Stimulated activated CD4-positive, alpha-beta T cell treated with anti-CD3 and anti-CD28 coated beads, Interleukin-15, amount 100 ng/mL, for 1 hour (primary cell): ENCODE measurements at places on chromosomes 3 and 15.

GRCh38 chr3:154119951-154120350 is 1.2 kb upstream of the ARHGEF26 start:
- no peak for DNase-seq

GRCh38 chr3:14031271-14031670 is 93.4 kb downstream of the CHCHD4 start:
- no peak for DNase-seq

DNA sequence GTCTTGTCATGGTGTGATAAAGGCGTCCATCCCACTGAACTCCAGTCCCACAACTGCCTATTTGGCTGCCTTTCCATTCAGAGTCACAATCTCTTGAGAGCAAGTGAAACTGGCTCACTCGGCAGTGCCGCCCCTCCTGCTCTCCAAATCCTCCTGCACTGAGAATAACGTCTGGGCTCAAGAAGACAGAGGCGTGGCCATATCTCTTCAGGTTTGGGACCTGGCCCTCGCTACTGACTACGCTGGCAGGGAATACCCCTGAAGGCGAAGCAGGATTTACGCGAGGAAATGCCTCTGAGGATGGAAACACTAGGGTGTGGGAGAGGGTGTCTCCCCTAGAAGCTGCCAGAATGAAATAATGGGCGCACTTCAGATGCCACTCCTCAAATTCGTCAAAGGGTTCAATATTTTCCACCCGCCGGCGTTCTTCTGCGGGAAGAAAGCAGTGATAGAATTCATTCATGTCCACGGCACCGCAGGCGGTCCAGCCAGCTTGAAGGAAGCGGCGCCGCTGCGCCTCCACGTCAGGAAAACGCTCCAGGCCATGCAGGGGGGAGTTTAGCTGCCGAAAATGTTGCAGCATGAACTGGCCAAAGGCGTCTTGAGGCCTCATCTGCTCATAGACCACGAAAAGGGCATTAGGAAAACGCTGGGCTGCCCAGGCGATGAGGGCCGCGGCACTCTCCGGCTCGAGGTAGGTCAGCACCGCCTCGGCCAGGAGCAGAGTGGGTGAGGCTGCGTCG is 985 bp downstream of the LCMT2 start:
- DNase-seq = no peak

GRCh38 chr3:46763178-46763577 is 45.5 kb upstream of the PRSS50 start:
- no peak for DNase-seq

DNA sequence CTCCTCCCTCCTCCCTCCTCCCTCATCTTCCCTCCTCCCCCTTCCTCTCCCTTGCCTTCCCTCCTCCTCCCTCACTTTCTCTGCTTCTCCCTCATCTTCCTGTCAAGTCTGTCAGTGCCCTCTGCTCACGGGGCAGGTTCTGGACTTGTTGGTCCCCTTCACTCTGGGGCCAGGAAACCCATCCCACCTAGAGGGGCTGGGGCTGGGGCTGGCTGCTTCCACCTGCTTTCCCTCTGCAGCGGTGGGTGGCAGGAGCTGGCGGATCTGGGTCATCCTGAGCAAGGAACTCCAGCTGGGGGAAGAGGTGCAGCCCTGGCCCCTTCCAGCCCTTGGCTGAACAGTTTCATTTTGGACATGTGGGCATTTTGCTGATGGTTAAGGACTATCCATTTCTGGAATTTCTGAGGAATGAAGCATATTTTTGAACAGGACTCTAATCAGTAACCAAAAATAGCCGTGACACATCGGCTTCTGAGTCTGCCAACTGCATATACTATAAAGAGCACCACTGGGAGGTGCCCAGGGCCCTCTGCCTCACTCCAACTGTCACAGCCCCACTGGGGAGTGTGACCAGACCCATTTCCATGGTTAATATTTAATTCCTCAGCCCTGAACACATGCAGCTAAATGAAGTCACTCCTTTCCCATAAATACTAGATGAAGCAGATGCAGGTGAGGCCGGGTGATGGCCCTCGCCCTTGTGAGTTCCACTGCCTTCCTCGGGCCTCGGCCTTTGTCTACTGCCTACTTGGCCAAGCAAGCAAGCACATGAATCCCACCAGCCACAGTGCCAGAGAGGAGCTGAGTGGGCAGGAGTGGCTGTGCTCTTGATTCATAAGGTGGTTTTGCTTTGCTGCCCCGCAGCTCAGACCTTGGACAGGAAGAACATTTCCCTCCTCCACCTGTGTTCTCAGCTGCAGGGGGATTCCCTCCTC is 39.8 kb downstream of the CHDH start:
- DNase-seq = no peak

DNA sequence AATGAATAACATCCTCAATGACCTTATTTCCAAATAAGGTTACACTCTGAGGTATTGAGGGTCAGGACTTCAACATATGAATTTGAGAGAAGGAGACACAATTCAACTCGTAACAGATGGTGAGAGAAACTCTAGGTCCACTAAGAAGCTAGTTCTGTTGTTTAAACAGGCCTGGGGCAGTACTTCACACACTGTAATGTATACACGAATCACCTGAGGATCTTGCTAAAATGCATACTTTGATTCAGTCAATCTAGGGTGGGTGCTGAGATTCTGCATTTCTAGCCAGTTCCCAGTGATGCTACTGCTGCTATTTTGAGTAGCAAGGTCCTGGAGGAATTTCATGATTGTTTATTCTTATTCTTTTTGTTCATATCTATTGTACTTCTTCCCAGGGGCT is 186.8 kb downstream of the SATB1 start:
- no peak for DNase-seq

- DNase-seq = no peak
These were observed 462.9 kb upstream of the PROK2 start for GRCh38 chr3:72247645-72248388.

- no peak for DNase-seq
These were observed 13.8 kb upstream of the TMC3 start for GRCh38 chr15:81387621-81388435.

- no peak for DNase-seq
These were observed 30.1 kb downstream of the SH3GL3 start for GRCh38 chr15:83477172-83477807.

GRCh38 chr3:29695643-29696198 is 414.9 kb downstream of the RBMS3 start:
- no peak for DNase-seq

GRCh38 chr3:146589899-146590508 is 15.1 kb downstream of the PLSCR5 start:
- no peak for DNase-seq

DNA sequence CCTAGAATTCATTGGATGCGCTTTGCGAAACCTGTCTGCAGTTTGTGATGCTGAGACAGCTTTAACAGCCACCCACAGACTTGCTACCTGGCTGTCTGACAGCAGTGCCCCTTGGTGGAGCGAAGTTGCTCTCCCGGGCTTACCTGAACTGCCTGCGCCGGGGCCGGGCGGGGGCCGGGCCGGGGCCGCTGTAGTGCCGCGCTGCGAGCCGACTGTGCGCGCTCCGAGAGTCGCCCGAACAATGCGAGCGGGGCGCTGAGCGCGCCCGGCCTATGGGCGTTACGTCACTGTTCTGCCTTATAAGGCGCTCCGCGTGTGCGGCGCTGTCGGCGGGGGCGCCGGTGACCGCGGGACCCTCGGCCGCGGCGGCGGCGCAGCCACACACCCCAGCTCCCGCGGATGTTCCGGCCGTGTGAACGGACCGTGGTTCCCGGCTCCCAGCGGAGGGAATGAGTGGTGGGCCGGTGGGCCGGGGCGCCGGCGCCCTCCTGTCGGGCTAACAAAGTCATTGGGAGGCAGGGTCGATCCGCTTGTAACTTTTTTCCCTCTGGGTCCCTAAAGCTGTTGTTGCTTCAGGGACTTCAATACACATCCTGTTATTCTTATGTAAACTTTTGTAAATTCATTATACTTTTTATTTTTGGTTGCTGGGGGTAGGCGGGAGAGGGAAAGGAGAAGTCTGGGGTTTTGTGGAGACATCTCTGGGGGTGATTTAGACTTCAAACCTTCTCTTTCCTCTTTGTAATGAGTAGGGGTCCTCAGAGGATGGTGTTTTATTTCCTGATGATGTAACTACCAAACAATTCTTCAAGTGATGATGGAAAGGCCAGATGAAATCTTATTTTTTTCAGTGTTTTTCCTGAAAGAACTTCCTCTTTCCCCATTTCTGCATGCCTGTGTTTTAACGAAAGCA is 58.5 kb downstream of the CMSS1 start:
- peak; percentile 46 for DNase-seq

DNA sequence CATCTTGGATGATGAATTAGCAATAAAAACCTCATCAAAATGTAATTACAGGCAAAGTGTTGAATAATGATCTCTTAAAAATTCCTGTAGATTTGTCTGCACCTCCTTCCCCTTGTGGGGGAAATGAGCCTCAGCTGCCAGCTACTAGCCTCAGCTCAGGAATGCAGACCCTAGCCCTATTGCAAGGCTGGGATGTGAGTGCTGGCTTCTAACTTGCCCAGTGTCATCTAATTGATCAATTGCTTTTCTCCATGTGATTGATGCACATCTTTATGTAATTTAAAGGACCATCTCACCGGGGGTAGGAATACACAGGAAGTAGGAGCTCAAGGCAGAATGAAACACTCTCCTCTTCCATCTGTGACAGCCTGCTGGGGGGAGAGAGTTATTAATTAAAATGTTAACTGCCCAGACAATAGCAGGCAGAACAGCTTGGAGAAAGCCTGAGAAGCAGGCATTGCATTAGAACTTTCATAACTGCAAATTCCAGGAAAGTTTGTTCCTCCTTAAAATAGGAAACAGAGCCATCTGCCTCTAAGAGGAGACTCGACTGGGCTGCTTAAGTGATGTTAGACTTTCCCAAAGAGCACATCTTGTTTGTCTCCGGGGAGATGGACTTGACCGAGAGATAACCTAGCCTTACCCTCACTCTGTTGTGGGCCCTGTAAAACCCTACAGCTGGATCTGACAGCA is 69.6 kb downstream of the LRTM1 start:
- no peak for DNase-seq

DNA sequence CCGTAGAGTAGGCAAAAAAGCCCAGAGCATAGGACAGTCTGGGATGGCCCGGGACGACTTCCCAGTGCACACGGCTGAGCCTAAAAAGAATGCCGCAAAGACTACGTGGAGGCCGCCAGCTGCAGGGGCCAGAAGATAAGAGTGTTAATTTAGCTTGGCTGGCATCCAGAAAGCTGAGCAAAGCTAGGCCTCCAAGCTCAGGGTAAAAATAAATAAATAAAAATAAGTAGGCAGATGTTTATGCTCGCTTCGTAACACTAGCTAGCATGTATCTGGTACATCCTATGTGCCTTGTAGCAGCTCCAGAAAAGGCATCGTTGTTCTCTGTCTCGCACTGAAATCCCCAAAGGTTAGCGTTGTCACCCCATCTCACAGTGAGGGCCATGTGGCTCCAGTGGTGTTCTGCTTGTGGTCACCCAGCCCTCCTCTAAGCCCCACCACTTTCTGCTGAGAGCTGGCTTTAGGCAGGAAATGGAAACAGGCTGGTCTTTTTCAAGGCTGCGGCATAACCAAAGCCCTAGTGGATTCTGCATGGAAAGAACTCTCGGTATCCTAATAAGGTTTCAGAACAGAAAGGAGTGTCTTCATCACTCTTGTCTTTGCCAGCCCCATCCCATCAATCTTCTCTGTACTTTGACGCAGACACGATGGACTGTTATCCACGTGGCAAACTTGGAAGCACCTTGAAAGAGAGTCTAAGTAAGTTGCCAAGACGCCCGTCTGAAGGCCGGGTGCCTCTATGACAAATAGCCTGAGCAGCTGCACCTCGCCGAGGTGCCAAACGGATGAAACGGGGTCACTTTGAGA is 58.1 kb upstream of the MEF2A start:
- no peak for DNase-seq

- no peak for DNase-seq
These were observed 122.1 kb downstream of the CNTN6 start for GRCh38 chr3:1214933-1215332.

DNA sequence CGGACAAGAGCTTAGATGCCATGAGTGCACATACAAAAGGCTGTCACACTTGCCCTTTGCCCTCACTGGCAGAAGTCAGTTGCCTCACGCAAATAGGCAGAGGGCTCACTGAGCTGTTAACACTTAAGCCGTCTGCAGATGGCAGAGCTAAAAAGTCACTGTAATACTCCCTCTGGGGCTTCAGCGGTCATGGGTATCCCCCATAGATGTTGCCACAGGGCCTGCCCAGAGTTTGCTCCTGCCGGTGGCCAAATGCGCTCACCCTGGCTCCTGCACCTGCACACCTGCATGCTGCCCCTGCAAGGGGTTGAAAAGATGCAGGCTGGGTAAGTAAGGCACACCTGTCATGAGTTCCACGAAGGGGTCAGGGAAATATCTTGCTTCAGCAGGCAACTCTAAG is 741.5 kb downstream of the EDEM1 start:
- DNase-seq = no peak

DNA sequence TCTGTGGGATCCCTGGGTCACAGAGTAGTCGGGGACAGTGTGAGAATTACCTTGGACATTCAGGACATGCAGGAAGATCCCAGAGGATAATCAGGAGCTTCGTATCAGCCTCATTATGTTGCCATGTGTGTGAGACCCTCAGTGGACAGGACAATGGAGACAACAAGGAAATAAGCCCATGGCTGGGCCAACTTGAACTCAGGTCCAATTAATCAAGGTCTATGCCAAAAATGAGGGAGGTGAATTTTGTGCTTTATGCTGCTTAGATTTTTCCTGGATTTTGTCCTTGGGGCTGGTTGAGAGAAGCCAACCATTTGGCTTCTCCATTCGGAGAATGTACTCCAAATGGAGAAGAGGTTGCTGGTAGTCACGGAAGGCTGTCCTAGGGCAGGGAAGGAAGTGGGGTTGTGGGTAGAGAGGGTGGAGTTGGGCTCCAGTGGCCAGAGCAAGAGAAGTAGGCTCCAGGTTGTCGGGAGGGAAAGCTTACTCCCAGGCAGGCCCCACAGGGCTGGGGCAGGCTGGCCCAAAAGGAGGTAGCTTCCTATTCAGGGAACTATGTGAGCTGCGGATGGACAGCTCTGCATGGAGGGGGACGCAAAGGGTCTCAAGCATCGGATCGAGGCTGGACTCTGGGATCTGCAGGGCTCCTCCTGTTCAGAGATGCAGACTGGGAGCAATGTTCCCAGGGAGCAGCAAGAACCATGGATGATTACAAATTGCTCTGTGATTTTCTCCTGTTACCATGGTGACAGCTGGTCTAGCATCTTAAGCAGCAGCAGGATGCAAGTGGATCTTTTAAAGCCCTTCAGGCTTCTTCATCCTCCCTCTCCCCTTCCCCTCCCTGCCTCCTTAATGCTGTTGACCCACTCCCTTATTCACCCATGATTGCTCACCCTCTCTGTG is 91.1 kb downstream of the WNT7A start:
- no peak for DNase-seq

- DNase-seq = no peak
These were observed 30.8 kb downstream of the KLHL25 start for GRCh38 chr15:85763673-85764633.

GRCh38 chr3:161759444-161759843 is 262.8 kb downstream of the OTOL1 start:
- no peak for DNase-seq

DNA sequence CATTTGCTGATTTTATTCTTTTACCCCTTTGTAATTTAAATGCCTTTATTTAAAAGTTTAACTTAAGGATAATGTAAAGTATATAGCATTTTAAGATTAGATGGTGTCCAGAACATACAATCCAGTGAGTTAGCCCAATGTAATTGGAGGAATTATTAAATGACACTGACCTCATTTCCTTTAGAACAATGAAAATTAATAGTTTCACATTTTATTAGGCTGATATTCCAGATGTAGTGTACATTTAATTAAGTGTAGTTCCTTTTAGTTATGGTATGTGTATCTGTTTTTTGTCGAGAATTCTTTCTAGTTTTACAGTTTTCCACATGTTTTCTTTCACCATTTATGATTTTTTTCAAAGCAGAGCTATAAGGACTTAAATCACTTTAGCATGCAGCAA is 75.8 kb downstream of the RSRC1 start:
- DNase-seq = no peak
